Renal cortical epithelial cell (primary cell): ENCODE measurements at places on chromosomes 13 and 19.

DNA sequence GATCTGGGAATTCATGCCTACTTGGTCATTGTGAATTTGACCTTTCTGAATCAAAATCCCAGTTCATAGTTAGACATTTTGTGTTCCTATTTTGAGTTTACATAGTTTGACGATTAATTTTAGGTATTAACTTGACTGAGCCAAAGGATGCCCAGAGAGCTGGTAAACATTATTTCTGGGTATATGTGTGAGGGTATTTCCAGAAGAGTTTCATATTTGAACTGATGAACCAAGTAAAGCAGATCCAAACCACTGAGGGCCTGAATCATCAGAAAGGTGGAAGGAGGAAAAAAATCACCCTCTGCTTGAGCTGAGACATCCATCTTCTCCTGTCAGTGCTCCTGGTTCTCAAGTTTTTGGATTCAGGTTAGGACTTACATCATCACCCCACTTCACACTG, 116.6 kb downstream of the CYSLTR2 start:
- peak; percentile 30 for DNase-seq

DNA sequence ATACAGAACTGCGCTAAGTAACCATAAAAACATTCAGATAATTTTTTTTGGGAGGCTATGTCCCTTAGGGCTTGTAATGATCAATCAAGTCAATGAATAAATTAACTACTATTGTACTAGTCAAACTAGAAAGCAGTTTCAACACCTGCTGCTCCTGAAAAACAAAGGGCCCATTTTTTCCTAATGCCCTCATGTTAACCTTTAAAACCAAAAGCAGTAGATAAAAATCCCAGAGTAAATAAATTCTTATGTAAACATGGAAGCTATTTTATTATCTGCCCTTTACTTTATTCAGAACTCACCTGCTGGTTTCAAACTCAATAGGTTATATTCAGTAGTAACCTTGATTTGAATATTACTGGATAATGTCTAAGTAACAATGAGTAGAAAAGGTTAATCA, 159.5 kb upstream of the STARD13 start:
- DNase-seq = no peak

DNA sequence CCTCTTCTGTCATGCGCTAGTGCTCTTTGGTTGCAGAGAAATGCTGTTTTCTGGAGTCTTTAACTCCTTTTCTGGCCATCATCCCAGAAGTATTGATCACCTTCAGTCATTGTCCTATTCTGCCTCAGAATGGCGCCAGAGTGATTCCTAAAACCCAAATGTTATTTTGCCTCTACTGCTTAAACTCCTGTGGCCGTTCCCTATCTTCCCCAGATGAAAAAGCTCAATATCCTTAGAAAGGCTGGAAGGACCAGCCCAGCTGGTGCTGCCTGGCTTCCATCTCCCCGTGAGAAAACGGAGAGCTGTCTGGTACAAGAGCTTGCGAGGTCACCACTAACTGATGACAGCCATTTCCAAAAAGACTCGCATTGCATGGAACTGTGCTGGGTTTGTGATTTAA, 179.1 kb downstream of the RBM26 start:
- DNase-seq = no peak

GRCh38 chr19:28963486-28964250, 249.3 kb downstream of the UQCRFS1 start:
- DNase-seq = peak; percentile 42

GRCh38 chr19:21569494-21569865, 64.1 kb downstream of the ZNF429 start:
- peak; percentile 48 for DNase-seq

DNA sequence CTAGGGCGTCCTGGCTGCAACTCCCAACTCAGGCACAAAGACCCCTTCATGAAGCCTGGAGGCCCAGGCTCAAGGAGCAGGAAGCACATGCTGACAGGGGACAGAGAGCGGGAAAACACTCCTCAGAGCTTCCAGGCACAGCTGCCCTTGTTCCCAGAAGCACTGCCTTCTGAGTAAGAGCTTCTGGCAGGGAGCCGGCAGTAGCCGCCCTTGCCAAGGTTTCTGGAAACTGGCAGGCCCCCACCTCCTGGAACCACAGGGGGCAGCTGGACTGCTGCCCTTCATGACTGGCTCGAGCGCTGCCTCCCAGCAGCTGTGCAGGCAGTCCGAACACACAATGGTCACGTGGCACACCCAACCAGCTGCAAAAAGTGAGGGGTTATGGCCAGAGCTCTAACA, 33.6 kb upstream of the EPHX3 start:
- peak; percentile 91 for DNase-seq

GRCh38 chr19:19074196-19074882, 10.5 kb downstream of the SLC25A42 start:
- no peak for DNase-seq

GRCh38 chr13:71254384-71254783, 612.6 kb downstream of the DACH1 start:
- peak; percentile 8 for DNase-seq

- peak; percentile 86 for DNase-seq
Observed at GRCh38 chr19:49339301-49340068, 4.3 kb downstream of the CD37 start.

GRCh38 chr19:15456871-15457700, 7.3 kb downstream of the RASAL3 start:
- no peak for DNase-seq

DNA sequence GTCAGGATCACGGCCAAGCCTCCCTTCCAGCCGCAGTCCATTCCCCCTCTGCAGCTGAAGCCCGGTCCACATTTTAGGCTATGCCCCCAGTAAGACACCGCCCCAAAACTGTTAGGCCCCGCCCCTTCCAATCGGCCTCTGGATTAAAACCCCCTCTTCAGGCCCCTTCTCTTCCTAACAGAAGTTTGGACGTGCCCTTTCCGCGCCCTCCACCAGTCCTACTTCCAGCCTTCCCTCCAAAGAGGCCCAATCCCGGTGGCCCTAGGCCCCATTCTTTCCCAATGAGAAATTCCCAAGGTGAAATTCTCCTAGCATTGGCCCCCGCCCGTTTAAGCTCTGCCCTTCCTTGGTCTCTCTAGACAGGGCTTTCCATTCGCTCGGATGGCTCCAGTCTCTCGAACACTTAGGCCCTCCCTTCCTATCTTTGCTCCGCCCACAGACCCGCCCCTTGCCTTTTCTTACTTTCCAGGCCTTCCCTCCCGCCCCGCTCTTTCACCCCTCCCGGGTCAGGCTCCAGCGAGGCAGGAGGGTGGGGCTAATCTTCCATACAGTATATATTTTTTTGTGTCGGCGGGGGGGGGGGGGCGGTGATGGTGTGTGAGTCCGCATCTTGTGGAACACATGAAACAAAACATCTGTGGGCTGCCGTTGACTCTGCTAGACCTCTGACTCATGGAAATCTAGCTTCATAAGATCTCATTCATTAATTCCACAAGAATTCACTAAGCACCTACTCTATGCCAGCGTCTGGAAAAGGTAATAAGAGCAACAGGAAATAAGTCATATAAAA, 13.6 kb downstream of the LTBP4 start:
- DNase-seq = peak; percentile 53

DNA sequence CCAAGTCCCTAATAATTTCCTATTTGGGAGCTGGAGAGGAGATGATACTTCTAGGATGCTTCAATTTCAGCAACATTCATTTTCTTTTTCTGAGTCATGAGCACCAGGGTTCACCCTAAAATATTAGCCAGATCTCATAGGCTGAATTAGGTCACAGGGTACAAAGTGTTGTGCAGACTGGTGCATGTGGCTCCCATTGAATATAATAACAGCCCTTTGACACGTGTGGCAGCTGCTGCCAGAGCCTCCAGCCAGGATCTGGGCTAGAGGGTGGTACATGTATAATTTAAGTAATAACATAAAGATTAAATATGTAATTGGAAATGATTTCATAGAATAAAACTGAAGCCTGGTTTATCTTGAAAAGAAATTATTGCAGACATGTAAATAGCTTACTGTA, 244.9 kb downstream of the ATP8A2 start:
- DNase-seq = no peak

DNA sequence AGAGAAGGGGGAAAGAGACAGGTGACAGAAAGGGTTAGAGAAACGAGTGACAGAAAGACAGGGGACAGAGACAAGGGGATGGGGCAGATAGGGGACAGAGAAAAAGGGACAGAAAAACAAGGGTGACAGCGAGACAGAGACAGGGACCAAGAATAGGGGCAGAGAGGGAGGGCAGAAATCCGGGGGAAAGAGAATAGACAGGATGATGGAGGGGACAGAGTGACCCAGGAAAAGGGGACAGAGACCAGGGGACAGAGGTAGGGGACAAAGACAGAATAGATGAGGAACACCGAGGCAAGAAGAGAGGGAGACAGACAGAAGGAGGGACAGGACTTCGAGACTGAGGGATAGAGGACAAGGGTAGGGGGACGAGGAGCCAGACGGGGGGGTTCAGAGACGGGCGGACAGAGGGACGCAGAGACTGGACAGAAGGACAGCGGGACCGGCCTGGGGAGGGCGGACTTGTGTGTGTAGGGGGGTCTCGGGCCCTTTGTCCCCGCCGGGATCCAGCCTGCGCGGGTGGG, 593 bp downstream of the CADM4 start:
- no peak for DNase-seq

DNA sequence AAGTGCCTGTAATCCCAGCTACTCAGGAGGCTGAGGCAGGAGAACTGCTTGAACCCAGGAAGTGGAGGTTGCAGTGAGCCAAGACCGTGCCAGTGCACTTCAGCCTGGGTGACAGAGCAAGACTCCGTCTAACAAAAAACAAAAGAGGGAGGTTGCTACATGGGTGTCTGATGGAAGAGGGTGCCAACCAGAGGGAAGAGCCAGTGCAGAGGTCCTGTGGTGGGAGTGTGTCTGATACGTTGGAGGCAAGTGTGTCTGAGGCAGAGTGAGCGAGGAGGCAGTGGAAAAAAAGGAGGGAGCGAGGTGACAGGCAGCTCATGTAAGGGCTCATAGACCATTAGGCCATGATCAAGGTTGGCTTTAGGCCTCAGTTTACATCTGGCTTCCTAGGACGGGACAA, 6.8 kb downstream of the PDE4A start:
- DNase-seq = no peak

DNA sequence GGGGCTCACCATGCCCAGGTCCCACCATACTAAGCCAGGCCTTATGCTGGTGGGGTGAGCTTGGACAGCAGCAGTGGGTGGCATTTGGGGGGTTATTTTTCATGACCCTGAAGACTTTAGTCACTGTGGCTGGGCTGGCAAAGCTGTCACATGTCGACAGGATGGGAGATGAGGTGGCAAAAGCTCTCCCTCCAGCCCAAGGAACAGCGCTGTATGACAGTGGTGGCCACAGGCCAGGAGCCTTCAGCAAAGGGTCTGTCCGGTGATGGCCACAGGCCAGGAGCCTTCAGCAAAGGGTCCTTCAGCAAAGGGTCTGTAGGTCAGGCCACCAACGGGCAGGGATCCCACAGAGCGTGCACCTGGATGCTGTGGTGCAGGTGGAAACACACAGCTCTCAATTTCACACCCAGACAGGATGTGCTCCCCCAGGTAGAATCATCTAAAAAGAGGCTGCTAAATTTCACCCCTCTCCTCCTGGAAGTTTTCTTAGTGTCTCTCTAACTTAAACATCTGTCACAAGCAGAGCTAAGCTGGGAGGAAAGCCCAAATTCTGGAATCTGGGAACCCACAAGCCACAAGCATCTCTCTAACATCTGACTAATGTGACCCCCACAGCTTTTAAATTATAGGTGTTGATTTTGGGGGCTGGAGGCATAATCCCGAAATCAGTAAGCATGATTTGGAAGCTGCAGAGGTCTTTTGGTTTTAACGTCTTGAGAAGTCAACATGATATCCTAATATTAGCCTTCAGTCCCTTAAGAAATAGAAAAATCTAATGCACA, 23.0 kb downstream of the COL4A1 start:
- no peak for DNase-seq

DNA sequence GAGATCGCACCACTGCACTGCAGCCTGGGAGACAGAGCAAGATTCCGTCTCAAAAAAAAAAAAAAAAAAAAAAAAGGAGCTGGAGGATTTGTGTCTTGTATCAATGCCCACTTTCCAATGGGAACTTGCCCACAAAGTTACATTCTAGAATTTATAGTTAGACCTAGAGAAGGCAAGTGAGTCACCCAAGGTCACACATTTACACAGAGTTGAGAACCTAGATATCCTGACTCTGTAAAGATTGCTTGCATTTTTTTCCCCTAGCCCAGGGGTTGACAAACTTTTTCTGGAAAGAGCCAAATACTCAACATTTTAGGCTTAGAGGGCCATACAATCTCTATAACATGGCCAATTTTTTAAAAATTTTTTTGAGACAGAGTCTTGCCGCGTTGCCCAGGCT, 7.7 kb upstream of the BRD4 start:
- no peak for DNase-seq

- no peak for DNase-seq
Observed at GRCh38 chr19:19528721-19529490, at the start of gene YJEFN3. YJEFN3 (plus strand) TSS chr19:19528911; CDS start chr19:19528933, 22 bp downstream.

- peak; percentile 52 for DNase-seq
Observed at GRCh38 chr13:47211106-47211505, 314.3 kb upstream of the HTR2A start.

GRCh38 chr13:30373727-30374126, 48.6 kb upstream of the UBE2L5 start:
- DNase-seq = no peak

DNA sequence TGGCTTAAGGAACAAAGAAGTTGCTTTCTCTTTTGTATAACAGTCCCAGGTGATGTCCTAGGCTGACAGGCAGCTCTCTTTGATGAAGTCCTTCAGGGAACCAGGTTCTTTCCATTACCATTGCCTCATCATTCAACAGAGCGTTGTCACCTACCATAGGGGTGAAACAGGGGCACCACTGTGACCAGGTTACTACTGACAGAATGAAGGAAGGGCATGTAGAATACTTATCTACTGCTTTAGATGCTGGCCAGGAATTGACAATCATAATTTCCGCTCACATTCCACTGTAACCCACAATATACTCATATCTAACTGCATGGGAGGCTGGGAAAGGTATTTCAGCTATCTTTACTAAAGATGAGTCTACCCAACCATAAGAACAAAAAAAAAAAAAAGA, 148.0 kb upstream of the FNDC3A start:
- DNase-seq = no peak

GRCh38 chr13:102033857-102034331, 368.0 kb downstream of the FGF14 start:
- peak; percentile 75 for DNase-seq

- no peak for DNase-seq
Observed at GRCh38 chr13:75794663-75795062, 158.5 kb downstream of the LMO7 start.

GRCh38 chr19:33405254-33405552, 31.7 kb downstream of the CEBPG start:
- DNase-seq = no peak

- DNase-seq = no peak
Observed at GRCh38 chr19:21468791-21469190, 36.6 kb upstream of the ZNF429 start.

DNA sequence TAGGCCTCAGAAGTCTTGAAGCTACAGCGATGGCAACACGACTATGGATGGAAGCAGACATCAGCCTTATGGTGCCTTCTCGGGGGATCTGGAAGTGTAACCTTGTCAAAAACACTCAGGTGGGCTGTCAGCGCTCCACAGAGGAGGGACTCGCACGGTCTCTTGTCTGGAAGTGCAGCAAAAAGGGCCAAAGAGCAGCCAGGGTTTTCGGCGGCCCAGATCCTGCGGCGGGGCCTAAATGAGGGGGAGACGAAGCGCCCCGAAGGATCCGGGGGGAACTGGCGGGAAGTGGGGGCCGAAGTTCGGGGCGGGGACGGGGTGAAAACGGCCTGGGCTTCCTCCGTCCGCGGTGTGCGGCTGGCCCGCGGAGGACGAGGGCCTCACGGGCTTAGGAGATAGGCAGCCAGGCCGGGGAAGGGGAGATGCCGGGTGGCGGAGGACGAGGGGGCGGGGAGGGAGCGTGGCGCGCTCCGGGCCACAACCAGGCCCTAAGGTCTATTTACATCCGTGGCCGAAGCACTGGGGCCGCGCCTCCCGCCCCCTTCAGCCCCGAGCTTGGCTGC, 637 bp downstream of the RANBP3 start:
- DNase-seq = no peak
